ENCODE measurements at places on chromosomes 6 and 20.

DNA sequence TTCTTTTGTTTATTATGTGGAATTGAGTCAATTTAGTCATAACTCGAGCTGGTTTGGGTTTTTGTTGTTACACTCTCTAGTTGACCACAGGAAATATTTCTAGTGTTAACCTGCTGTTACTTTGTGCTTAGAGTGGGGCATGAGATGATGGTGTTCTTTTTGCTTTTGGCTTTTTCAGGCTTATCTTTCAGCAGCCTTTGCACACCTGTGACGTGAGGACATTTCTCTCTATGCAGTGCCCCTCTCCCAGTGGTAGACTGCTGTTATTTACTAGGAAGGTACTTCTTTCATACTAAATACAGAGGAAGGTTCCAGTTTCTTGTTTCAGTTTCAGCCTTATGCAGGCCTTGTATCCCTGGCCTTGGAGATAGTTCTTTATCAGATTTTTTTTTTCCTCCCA is 766.8 kb upstream of the MAN1A1 start:
- no peak overlapping the region for H3K27ac ChIP-seq
- H3K4me3 ChIP-seq: no peak overlapping the region
- H3K36me3 ChIP-seq: no peaks in the 10 kb centered on the region
- no peak for DNase-seq
- no peaks in the 10 kb centered on the region for H3K27me3 ChIP-seq

DNA sequence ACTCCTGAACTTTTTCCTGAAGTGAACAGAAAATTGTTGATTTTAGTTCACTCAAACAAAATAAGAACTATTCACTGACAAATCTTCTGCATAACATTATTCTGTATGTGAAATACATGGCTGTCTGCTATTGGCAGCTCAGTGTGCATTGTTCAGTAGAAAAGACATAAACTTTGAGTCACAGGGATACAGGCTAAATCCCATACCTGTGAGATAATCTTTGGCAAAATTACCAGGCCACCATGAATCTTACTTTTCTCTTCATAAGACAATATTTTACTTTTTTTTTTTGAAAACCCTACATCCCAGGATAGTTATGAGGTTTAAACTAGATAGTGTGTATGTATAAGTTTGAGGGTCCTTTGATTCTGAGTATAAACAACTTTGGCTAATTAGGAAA is 224.8 kb downstream of the GRM1 start:
- no peak for DNase-seq
- H3K4me3 ChIP-seq: no peak overlapping the region
- H3K27me3 ChIP-seq: no peaks in the 10 kb centered on the region
- no peaks in the 10 kb centered on the region for H3K4me1 ChIP-seq

GRCh38 chr6:85516168-85516567 is 66.3 kb downstream of the NT5E start:
- H3K4me1 ChIP-seq: no peaks in the 10 kb centered on the region
- no peaks in the 10 kb centered on the region for H3K27me3 ChIP-seq
- H3K36me3 ChIP-seq: peaks cover 73% of the 10 kb centered on the region
- DNase-seq: no peak

DNA sequence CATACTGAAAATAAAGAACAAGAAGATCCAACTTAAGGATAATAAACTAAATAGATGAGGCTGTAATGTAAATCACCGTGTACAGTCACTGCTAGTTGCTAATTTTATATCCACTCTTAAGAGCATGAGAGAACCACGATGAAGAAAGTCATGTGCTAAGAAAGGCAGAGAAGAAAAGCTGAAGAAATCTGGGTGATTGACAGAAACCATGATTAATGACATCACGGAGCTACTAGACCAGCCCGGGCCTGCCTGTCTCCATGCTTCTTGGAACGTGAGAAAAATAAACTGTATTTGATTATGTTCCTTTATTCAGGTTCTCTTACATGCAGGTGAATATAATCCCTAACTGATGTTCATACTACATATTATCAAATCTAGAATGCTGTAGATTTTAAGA is 84.2 kb upstream of the E2F3 start:
- H3K27ac ChIP-seq: no peak overlapping the region
- no peak overlapping the region for H3K4me3 ChIP-seq
- no peaks in the 10 kb centered on the region for H3K4me1 ChIP-seq
- no peak for DNase-seq
- H3K27me3 ChIP-seq: no peaks in the 10 kb centered on the region

DNA sequence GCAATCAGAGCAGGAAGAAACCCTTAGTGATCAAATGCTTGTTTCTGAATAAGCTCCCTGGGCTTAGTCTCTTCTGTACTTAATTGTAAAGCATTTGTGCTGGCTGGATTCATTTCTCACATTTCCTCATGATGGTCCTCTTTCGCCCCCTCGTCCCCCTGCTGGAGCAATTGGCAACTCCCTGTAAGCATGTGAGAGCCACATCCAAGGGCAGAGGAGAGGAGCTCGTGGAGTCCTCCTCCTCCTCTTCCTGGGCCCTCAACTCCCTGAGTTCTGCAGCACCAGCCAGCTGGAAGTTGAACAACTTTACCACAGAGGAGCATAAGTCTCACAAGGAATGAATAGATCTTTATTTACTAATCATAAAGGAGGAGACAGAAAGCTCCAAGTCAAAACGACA is 12.6 kb downstream of the ANKEF1 start:
- no peak for DNase-seq
- H3K36me3 ChIP-seq: no peaks in the 10 kb centered on the region
- H3K27ac ChIP-seq: no peak overlapping the region
- no peaks in the 10 kb centered on the region for H3K27me3 ChIP-seq
- H3K4me3 ChIP-seq: no peak overlapping the region
- no peaks in the 10 kb centered on the region for H3K4me1 ChIP-seq

DNA sequence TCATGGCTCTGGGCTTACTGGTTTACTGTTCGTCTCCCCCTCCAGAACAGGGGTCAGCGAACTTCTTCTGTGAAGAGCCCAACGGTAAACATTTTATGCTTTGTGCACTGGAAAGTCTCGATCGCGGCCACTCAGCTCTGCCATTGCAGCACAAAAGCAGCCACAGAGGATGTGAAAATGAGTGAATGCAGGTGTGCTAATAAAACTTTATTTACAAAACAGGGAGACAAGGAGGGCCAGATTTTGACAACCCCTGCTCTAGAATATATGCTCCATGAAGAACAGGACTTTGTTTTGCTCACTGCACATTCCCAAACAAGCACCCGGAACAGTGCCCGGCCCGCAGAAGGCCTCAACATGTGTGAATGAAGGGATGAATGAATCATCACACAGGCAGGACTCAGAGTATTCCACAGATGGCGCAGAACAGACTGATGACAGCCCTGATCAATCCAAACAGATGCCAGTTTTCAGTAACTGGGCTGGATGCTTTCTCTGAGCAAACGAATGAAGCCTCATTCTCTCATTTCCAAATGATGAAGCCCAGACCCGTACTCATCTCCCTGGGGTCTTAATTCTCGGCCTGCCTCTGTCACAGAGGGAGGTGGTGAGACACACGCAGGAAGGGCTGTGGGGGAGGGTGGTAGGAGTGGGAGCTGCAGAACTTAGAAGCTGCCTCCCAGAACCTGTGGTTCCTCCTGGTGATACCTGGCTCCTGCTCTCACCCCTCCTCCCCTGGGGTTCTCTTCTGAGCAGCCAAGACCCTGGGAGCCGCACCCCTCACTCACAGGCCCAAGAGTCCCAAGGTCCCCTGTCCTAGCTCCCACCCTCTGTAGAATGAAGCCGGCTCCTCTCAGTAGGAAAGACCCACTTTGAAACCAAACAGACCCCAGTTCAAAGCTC is 196.4 kb downstream of the PREX1 start:
- no peak for DNase-seq
- no peak overlapping the region for H3K4me3 ChIP-seq
- H3K36me3 ChIP-seq: peaks cover 37% of the 10 kb centered on the region
- no peaks in the 10 kb centered on the region for H3K4me1 ChIP-seq

GRCh38 chr6:90390379-90390778 is 93.7 kb upstream of the BACH2 start:
- no peaks in the 10 kb centered on the region for H3K27me3 ChIP-seq
- H3K4me1 ChIP-seq: no peaks in the 10 kb centered on the region
- H3K36me3 ChIP-seq: no peaks in the 10 kb centered on the region
- DNase-seq: no peak

DNA sequence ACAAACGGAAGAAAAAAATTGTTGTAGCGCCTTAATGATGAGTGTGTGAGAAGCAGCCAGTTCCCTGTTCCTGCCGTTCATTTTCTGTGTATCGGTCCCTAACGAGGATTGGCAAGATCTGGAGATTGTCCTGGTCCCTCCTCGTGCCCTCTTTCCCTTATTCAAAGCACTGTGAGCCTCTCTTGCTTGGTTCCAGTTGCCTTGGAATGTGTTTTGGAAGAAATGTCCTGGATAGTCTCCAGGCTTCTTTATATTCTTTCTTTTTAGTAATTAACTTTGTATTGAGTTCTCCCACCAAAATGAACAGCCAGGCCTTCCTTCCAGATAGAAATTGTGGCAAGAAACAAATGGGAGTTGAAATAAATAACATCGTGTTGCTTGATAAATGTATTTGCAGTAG is 348.3 kb downstream of the CDH26 start:
- no peak overlapping the region for H3K4me3 ChIP-seq
- DNase-seq: no peak
- no peaks in the 10 kb centered on the region for H3K4me1 ChIP-seq
- H3K36me3 ChIP-seq: no peaks in the 10 kb centered on the region
- no peak overlapping the region for H3K27ac ChIP-seq

- no peaks in the 10 kb centered on the region for H3K27me3 ChIP-seq
- H3K36me3 ChIP-seq: no peaks in the 10 kb centered on the region
- no peak overlapping the region for H3K27ac ChIP-seq
- no peak overlapping the region for H3K4me3 ChIP-seq
- no peak for DNase-seq
- no peaks in the 10 kb centered on the region for H3K4me1 ChIP-seq
Observed at GRCh38 chr6:123589973-123590372, 46.8 kb downstream of the TRDN start.

DNA sequence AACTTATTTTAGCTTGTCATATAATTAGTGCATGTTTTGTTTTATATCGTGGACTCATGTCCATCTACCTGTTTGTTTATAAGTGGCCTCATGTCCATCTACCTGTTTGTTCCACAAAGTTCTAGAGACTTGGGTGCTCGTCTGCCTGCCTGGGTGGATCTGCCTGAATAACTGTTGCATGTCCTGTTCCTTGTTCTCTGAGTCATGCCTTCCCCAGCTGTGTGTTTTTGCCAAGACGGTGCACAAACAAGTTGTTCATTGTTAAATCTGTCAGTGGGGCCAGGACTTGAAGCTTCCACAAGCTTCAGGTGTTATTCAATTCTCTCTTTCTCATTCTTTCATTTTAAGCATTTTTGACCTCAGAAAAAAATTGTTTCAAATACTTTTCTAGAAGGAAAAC is 358.0 kb upstream of the CITED2 start:
- H3K36me3 ChIP-seq: no peaks in the 10 kb centered on the region
- no peaks in the 10 kb centered on the region for H3K27me3 ChIP-seq
- peaks cover 7% of the 10 kb centered on the region for H3K4me1 ChIP-seq
- H3K27ac ChIP-seq: no peak overlapping the region
- DNase-seq: no peak

DNA sequence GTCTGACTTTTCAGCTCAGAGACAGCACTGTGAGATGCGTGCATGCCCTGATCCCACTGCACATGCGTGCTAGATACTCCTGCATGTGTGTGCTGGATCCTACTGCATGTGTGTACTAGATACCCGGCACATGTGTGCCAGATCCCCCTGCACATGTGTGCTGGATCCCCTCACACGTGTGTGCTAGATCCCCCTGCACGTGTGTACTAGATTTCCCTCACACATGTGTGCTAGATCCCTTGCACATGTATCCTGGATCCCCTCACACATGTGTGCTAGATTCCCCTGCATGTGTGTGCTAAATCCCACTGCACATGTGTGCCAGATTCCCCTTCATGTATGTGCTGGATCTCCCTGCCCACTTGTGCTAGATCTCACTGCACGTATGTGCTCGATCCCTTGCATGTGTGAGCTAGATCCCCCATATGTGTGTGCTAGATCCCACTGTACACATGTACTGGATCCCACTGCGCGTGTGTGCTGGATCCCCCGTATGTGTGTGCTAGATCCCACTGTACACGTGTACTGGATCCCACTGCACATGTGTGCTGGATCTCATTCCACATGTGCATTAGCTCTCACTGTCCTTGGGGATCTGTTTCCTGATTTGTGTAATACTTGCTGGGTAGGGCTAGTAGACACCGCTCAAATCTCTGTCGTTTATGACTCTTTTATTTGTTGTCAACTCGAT is 214.6 kb downstream of the SMOC2 start:
- no peaks in the 10 kb centered on the region for H3K27me3 ChIP-seq
- no peaks in the 10 kb centered on the region for H3K4me1 ChIP-seq
- H3K36me3 ChIP-seq: no peaks in the 10 kb centered on the region
- H3K4me3 ChIP-seq: no peak overlapping the region
- no peak for DNase-seq
- H3K27ac ChIP-seq: no peak overlapping the region

- peaks cover 9% of the 10 kb centered on the region for H3K4me1 ChIP-seq
- no peak overlapping the region for H3K27ac ChIP-seq
- H3K36me3 ChIP-seq: no peaks in the 10 kb centered on the region
- no peaks in the 10 kb centered on the region for H3K27me3 ChIP-seq
- no peak overlapping the region for H3K4me3 ChIP-seq
Observed at GRCh38 chr20:57705127-57705899, 4.5 kb downstream of the PMEPA1 start.

DNA sequence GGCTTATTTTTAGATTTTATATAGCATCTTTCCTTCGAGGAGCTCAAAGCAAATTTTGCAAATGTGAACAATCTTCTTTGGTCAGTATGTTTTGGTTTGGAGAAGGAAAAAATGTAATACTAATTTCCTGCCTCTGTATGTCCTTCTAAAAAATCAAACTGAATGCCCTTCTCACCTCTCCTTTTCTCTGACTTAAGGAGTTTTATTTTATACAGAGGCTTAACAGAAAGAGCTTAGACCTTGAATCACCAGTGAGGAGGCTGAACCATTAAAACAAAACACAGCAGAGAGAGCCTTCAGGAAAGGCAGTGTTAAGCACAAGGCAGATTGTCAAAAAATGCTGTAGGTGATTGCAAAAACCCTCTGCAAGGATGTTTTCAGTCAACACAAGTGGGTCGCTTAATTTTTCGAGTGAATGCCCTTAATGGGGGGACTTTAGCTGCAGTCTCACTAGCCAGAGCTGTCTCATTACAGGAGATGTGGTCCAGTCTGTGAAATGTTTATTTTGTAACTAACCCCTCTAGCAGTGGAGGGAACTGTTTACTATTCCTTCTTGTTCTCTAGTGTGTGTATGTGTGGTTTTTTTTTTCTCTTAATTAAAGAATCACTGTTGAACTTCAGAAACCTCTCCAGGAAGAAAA is 481.3 kb upstream of the CITED2 start:
- H3K4me3 ChIP-seq: no peak overlapping the region
- no peaks in the 10 kb centered on the region for H3K36me3 ChIP-seq
- no peaks in the 10 kb centered on the region for H3K4me1 ChIP-seq
- no peak overlapping the region for H3K27ac ChIP-seq
- DNase-seq: no peak

- H3K4me3 ChIP-seq: no peak overlapping the region
- H3K4me1 ChIP-seq: peaks cover 23% of the 10 kb centered on the region
- H3K27ac ChIP-seq: no peak overlapping the region
- no peaks in the 10 kb centered on the region for H3K27me3 ChIP-seq
Observed at GRCh38 chr20:5737619-5737953, 12.6 kb upstream of the SHLD1 start.

GRCh38 chr6:63066055-63066704 is 145.1 kb upstream of the FKBP1C start:
- H3K36me3 ChIP-seq: no peaks in the 10 kb centered on the region
- H3K27me3 ChIP-seq: no peaks in the 10 kb centered on the region
- no peak overlapping the region for H3K4me3 ChIP-seq
- DNase-seq: no peak

Measured in upper lobe of right lung (tissue), 1 donor.